ENCODE measurements at places on chromosomes 3 and 15.

- DNase-seq, result no peak
These were observed 43.4 kb downstream of the HCN4 start for GRCh38 chr15:73325191-73325861.

DNA sequence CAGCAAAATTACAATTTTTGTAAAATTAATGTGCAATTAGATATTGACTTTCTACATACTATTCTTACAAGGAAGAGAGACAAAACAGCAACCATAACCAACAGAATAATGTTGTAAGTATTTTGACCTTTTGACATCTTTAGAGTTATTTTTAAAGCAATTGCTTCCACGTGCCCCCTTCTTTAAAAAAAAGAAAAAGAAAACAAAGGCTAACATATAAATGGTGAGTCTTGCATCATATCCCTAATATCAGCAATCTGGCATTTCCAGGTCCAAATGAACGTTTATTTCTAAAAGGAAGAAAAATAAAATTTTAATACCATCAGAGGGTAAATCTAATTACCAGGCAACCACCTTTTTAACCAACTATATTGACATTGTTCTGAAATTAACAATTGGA, 19.3 kb upstream of the STRIT1 start:
- DNase-seq, result no peak

GRCh38 chr3:39139442-39139841, 13.9 kb downstream of the CSRNP1 start:
- DNase-seq, result no peak

GRCh38 chr3:74590620-74591262, 23.7 kb downstream of the CNTN3 start:
- no peak for DNase-seq

DNA sequence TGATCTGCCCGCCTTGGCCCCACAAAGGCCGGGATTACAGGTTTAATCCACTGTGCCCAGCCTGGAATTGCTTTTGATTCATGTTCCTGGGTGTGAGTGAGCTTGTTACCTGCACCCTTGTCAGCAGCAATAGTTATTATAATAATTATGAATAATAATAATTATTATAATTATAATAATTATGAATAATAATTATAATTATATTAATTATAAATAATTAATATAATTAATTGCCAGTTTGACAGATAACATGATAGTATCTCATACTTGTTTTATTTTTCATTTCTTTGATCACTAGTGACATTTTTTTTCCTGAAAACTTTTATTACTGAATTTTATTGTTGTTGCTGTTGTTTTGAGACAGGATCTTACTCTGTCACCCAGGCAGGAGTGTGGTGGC, 21.1 kb upstream of the TRAK1 start:
- no peak for DNase-seq

DNA sequence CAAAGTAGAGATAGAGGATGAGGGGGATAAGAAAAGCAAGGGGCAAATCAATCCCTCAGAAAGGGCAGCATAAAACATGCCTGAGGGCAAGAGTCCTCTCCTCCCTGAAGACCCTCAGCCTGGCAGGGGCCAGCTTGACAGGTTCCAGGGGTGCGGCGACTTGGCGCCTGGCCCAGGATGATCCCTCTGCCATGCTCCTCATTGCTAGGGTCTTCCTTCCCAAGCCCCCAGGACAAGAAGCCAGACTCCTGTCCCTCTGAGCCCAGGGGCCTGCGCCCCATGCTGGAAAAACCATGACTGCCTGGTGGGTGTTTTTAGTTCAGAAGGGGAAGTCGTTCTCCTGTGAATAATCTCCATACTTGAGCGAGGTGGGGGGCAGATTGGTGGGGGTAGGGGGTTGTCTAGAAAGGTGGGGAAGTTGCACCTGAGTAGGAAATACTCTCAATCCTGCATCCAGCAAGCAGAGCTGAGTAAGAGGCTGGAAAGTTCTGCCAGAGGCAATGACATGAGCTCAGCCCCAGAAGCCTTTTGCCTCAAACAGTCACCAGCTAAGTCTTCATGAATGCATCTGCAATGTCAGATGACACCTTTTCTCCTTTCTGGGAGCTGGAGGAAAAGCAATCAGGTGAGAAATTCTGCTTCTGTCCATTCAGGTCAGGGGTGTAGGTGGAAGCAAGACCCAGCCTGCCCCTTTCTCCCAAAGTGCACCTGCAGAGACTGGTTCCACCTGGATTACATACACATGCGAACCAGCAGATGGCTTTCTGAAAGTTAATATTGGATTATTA, 18.3 kb downstream of the SLC12A8 start:
- DNase-seq, result no peak

- no peak for DNase-seq
These were observed 12.0 kb downstream of the SEMA5B start for GRCh38 chr3:123015596-123015995.

DNA sequence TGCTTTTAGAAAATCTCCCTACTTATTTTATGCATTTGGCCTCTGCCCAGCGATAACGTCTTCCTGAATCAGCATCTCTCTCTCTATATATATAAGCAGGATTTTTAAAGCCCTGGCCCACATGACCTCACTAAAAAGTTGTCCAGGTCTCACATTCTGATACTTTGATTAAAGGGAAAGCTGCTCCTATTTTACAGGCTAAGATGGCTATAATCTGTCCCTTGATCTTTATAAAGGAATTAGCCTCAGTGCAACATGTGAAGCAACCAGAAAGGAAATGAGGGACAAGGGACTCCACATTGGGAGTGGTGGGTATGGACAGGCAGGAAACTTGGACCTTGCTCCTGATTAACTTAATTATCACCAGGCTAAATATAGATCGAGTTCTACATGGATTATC, 25.6 kb upstream of the MUC13 start:
- DNase-seq, result no peak

DNA sequence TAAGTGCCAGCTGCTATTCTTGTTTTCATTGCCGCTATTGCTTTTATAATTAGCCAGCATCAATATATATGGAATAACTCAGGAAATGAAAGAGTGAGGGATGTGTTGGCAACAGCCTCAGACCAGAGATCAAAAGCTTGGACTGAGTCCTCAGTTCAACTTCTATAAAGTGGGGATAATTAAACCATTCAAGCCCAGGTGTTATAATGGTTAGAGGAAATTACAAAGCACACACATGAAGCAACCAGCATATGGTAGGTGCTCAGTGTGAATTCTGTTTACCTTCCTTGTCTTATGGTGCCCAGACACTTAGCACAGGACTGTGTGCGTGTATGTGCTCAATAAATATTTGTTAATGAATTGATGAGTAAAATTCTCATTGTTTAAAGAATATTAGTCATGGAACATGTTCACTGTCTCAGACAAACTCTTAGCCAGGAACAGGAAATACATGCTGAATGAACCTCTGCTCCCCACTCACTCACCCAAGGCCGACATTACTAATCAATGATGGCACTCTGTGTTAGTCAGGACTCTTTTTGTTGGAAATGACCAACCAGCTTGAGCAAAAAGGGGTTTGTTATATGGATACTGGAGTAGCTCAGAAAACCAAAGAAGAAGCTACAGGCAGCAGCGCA, 16.7 kb upstream of the CCDC174 start:
- no peak for DNase-seq

DNA sequence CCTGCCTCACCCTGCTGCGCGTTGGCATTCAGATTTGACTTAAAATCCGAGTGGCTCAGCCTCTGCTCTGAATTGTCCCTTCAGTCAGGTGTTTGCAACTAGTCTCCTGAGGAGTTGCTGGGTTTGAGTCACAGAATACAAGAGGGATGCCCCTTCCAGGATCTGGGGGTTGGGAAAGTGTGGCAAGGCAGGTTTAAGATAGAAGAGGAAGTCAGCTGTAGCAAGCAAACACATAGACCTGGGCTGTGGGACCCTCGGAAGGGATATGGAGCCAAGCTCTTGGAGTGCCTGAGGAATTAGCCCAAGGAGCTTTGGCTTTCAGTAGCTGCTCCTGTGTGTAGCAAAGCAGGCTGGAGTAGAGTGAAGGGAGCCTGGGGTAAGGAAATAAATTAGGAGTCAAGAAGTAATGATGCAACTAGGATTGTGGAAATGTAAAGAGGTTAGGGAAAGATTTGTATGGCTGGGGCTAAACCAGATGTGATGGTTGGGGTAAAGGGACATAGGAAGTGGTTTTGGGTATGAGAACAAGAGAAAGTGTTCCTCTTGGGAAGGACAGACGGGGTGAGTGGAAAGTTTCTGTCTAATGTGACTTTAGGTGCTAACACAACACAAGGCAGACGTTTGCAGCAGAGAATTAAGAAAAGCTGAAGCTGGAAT, 41.2 kb downstream of the RAB7A start:
- no peak for DNase-seq

DNA sequence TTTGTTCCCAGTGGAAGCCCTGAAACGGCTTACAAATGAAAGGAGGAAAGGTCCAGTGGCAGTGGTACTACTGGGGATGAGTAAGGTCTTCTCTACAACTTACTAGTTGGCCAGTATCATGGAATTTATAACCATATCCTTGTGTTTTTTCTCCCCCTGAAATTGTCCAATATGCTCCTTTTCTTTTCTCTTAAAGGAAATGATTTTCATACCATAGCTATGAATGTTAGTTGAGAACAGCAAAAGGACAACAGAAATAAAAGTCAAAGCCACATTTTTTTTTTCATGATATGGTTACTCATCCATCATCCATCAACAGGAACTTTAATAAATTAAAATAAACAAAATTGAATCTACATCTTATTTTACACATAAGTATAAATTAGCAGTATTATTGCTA, 450.4 kb downstream of the MFSD1 start:
- DNase-seq, result no peak

GRCh38 chr3:155504682-155505081, 211.2 kb upstream of the STRIT1 start:
- DNase-seq, result no peak

DNA sequence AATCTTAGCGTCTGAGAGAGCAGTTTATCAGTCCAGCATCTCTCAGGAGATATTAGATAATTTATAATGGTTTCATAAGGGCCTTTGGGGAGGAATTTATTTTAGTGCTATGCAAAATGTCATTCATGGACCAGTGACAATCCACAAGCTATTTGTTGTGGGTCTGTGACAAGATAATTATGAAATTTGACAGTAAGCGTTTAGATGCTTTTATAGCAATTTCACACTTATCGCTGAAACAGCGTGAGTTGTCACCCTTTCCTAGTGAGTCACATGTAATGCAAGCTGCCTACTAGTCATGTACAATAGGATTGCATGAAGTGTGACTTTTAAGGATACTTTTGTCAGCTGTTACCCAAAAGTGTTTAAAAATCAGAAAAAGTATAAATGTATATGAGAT, 315.6 kb upstream of the THBS1 start:
- no peak for DNase-seq

DNA sequence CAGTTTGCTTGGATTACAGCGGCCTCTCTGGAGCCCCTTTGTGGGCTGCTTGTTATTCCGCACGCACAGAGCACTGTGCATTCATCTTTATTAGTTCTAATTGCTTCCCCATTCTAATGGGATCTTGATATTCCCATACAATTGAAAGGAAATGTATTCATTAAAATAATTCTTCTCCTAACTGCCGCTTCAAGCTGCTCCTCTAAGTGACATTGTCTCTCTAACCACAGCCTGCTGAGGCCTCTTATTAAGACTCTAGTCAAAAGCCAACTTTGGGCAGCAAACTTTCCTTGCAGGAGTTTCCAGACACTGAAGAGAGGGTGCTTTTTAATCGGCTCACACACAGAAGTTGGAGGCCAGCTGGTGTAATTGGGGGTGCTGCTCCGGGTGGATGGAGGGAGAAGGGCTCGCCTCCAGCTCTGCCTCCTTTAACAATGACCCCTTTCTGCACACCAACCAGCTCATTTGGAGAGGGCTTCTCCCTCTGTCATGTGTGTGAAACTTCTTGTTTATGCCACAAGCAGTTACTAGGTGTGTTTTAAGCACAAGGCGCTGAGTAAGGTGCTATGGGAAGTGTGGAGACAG, 5.6 kb upstream of the MAGEF1 start:
- no peak for DNase-seq

GRCh38 chr3:197516517-197516889, 39.3 kb downstream of the BDH1 start:
- no peak for DNase-seq

Measured in omental fat pad (tissue), 4 donors.